ENCODE measurements at places on chromosomes 3 and 15.

DNA sequence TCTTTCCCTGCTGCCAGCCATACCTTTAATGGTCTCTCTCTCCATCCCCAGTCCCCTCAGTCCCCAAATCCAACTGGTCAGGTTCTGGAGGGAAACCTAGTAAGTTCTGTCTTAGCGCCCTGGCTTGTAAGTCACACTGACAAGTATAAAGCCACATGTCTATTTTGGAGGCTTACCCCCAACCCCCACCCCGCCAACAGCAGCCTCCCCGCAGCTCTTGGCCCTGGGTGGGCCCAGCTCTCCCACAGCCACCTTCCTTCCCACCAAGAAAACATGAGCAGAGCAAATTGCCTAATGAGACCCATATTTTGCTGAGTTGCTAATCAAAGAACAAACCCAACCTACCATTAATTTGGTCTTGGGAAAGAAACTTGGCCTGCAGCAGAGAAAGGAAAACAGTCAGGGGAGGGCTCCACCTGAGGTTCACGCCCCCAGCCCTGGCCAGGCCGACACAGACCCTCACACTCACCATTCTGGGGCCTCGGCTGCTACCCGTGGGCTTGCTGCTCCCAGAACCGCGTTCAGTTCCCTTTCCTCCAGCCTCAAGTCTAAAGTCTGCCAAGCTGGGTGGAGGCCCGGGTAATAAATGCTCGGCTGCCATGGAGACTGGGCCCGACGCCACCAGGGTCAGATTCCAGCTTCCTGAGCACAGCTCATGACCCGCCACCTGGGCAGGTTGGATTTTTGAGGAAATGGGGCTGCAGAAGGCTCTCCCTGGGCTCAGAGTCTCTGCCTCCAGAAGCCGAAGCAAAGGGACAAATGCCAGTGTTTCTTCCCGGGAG lies at the start of gene CALML4:
Gene CALML4, minus strand, starts transcription at position 557 of the 782 bp plus-strand sequence. Its CDS starts 85 bp downstream, at position 472.
- no peak for DNase-seq

GRCh38 chr3:58478781-58479180 lies 13.1 kb upstream of the KCTD6 start:
- DNase-seq = no peak

GRCh38 chr15:51491941-51492340 lies 130.6 kb downstream of the DMXL2 start:
- DNase-seq = no peak

DNA sequence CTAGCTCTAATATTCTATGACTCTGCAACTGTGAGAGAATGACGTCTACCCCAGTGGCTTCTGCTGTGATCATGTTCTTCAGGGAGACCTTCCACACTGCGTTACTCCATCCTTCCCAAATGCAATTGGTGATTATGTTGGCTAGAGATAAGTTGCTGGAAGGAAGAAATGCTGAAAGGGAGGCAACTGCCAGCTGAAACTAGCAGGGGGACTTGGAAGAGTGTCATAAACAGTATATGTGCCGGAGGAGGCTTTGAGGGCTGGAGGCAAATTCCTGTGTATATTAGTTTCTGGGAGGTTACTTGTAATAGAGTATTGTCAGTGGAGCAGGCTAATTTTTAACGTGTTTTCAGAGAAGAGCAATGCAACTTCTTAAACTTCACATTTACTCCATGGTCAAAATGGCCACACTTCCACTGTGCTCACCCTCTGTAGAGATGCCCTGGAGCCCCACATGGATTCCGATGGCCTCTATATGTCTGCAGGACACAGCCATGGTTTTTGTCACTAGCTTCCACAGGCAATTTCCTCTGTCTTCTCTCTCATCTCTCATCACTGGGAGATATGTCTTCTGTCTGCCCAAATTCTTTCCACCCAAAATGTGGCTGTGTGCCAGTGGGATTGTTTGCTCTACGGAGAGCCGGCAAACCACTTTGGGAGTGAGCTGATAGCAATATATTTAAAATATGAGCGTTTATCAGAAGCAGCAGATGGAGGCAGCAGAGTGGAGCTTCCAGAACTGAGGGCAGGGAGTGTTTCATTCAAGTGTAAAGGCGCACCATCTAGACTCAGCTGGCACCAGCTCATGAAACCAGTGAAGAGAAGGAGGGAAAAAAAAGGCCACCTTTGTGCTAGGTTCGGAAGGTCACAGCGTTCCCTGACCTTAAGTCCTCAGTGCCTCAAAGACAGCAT lies 13.3 kb upstream of the CD47 start:
- DNase-seq = no peak
